ENCODE measurements at places on chromosomes 3 and 15.

DNA sequence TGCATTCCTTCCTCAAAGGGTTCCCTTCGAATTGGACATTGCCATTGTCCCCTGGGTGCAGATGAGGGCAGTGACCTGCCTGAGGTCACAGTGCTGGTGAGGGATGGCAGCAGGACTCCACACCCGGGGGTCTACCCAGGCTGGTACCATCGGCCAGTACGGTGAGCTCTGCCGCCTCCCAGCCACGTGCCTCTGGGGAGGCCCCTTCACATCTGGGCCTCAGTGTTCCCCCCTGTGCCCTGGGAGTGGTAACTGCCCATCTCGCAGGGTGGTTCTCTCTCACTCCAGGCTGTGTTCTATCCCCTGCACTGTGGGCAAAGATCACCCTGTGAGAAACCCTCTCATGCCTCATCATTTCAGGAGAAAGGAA, 99.4 kb upstream of the IQSEC1 start:
- no peak for DNase-seq

DNA sequence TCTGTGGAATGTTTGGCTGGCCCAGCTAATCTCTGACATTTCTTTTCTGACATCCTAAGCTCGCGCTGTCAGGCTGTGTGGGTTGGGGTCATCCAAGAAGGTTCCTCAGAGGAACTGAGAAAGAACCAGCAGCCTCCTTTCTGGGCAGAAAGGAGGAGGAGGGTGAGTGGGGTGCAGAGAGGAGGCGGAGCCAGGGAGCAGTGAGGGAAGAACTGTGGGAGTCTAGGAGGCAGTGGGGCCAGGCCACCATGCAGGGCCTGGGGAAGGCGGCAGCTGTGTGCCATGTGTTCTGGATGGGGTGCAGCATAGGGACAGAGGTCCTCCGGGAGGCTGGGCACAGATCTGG, 5.3 kb downstream of the SEMA7A start:
- DNase-seq = no peak

GRCh38 chr3:85167576-85167975, 208.8 kb downstream of the CADM2 start:
- DNase-seq = no peak

DNA sequence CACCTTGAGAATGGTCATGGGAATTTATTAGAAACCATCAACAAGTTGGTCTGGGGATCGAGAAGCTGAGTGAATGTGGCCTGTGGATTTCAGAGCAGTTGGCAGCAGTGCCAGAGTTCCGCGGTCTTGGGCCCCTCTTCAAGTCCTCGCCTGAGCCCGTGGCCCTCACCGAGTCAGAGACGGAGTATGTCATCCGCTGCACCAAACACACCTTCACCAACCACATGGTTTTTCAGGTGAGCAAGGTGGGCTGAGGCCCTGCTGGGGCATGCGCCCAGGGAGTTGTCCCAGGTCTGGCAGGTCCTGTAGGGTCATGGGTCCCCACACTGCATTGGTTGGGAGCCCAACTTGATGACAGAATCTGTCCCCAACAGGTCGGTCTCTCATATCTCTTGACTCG, 7.0 kb upstream of the HMCES start:
- DNase-seq = no peak

- no peak for DNase-seq
Observed at GRCh38 chr3:41682996-41683395, 278.9 kb downstream of the ULK4 start.

DNA sequence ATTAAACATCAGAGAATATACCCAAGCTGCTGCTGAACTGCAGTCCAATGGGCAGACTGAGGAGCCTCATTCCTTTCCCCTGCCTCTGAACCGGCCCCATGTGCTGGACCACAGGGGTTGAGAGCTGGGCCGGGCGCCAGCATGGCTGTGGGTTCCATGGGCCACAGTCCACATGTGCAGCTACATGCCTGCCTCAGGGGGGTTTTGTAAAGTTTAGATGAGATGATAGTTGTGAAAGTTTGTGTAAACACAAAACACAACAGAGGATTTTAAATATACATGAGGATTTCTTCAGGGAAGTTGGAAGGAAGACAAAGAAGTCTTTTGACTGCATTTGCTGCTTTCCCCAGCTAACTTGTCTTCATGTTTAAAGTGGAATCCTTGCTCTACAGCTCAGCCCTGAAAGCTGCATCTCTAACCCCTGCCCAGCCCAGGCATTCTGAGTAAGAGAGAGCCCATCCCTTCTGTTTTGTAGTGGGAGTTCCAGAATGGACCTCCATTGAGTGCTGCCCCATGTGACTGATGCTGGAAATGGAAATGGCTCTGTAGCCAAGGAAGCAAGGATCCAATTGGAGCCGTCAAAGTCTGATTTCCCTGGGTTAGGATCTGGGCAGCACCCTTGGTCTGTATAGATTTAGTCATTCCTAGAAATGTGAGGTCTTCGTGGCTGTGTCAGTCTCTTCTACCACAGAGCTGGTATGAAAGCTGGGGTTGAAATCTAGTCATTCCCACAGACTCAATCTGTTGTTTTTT, 17.5 kb downstream of the SLC12A8 start:
- no peak for DNase-seq

- DNase-seq = no peak
Observed at GRCh38 chr15:42401544-42402454, 42.5 kb downstream of the CAPN3 start.

GRCh38 chr3:177459401-177459800, 262.1 kb upstream of the TBL1XR1 start:
- no peak for DNase-seq

- no peak for DNase-seq
Observed at GRCh38 chr15:90844696-90845095, 23.7 kb upstream of the FURIN start.

GRCh38 chr3:129605922-129606635, 397 bp downstream of the PLXND1 start:
- no peak for DNase-seq

GRCh38 chr15:67607959-67608637, 65.6 kb downstream of the MAP2K5 start:
- no peak for DNase-seq

GRCh38 chr3:118108201-118108600, 926.4 kb downstream of the IGSF11 start:
- DNase-seq = no peak

All from NCI-H2029 treated with DMSO at 0.1 percent for 48 hours (cell line).